A549 treated with DMSO at 1 μM for 4 hours (cell line): ENCODE measurements at places on chromosomes 2 and 18. TPM values are rescaled to one million over a fixed set of nuclear protein-coding genes. Genes with fewer than 3 reads are reported as not detected.

The EMILIN1 gene
- 0.23 to 0.46 TPM (median 0.31 TPM) in 4 of 5 replicates, not detected in the other for total RNA-seq

The GPR155 gene
- total RNA-seq: 0.28 to 0.69 TPM (median 0.39 TPM) in 5 replicates

The SLC19A3 gene
- 2.5 to 3.8 TPM (median 3.2 TPM) in 5 replicates for total RNA-seq

The CENPA gene
- 44.0 to 61.8 TPM (median 54.6 TPM) in 5 replicates for total RNA-seq

The DYNAP gene
- not detected in 5 replicates for total RNA-seq

The C2orf78 gene
- not detected in 5 replicates for total RNA-seq

The CCDC74A gene
- total RNA-seq: 11.3 to 18.3 TPM (median 17.0 TPM) in 5 replicates

The ACMSD gene
- not detected in 5 replicates for total RNA-seq

The REG1B gene
- total RNA-seq: not detected in 5 replicates

The GBX2 gene
- total RNA-seq: 2.3 to 4.1 TPM (median 3.3 TPM) in 5 replicates

The CROCC2 gene
- not detected in 5 replicates for total RNA-seq

The CCDC121 gene
- 2.8 to 4.1 TPM (median 3.6 TPM) in 5 replicates for total RNA-seq

The LYG1 gene
- 0.49 to 2.6 TPM (median 1.6 TPM) in 5 replicates for total RNA-seq

The ZNF638 gene
- 62.8 to 76.6 TPM (median 72.2 TPM) in 5 replicates for total RNA-seq

The ARHGAP25 gene
- 0.13 to 0.21 TPM (median 0.16 TPM) in 5 replicates for total RNA-seq

The CDKL4 gene
- total RNA-seq: not detected in 5 replicates

The CARF gene
- 0.85 to 1.9 TPM (median 1.0 TPM) in 5 replicates for total RNA-seq

The G6PC2 gene
- not detected in 5 replicates for total RNA-seq
